Transverse colon (tissue), 4 donors: ENCODE measurements at places on chromosomes 1 and 21. TPM values are rescaled to one million over a fixed set of nuclear protein-coding genes. Genes with fewer than 3 reads are reported as not detected.
A peak's percentile ranks its signal among the peaks of the same experiment; 100 is the strongest.

- H3K27ac ChIP-seq: peak within 1 kb of the TSS; percentile 51
- peak; percentile 55 for DNase-seq
- no peaks in the 10 kb centered on the region for H3K36me3 ChIP-seq
- H3K4me1 ChIP-seq: no peaks in the 10 kb centered on the region
These were observed at the start of gene ECM1 for GRCh38 chr1:150507912-150508864. Gene ECM1, plus strand, starts transcription at chr1:150508109. Its CDS starts 101 bp downstream, at chr1:150508210.

- no peaks in the 10 kb centered on the region for H3K36me3 ChIP-seq
- peaks cover 25% of the 10 kb centered on the region for H3K27me3 ChIP-seq
- peak within 1 kb of the TSS; percentile 18 for H3K4me3 ChIP-seq
- no peak within 1 kb of the TSS for H3K27ac ChIP-seq
- peak; percentile 43 for DNase-seq
- peaks cover 20% of the 10 kb centered on the region for H3K4me1 ChIP-seq
These were observed at the start of gene ESRRG for GRCh38 chr1:216723274-216723780. Gene ESRRG, minus strand, starts transcription at chr1:216723429. Its CDS starts 130 bp downstream, at chr1:216723299.

GRCh38 chr1:68347415-68347814 lies 102.3 kb downstream of the RPE65 start:
- no peak overlapping the region for H3K27ac ChIP-seq
- no peak overlapping the region for H3K4me3 ChIP-seq
- H3K27me3 ChIP-seq: no peaks in the 10 kb centered on the region
- H3K4me1 ChIP-seq: no peaks in the 10 kb centered on the region
- no peaks in the 10 kb centered on the region for H3K36me3 ChIP-seq

DNA sequence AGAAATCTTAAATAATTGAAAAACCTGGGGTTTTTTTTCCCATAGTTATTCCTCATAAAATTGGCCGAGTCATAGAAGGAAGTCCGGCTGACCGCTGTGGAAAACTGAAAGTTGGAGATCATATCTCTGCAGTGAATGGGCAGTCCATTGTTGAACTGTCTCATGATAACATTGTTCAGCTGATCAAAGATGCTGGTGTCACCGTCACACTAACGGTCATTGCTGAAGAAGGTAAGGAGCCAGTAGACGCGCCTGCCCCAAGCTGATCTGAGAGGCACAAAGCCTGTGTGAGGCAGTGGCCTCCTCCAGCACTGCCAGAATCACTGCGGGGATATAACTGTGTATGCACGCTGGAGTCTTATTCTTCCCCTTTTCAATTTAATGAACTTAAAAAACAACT lies 100.3 kb downstream of the PHTF1 start:
- H3K27me3 ChIP-seq: no peaks in the 10 kb centered on the region
- H3K27ac ChIP-seq: peak overlapping the region; percentile 4
- H3K36me3 ChIP-seq: no peaks in the 10 kb centered on the region
- DNase-seq: no peak
- no peak overlapping the region for H3K4me3 ChIP-seq

GRCh38 chr1:97649591-97649990 lies 271.2 kb downstream of the DPYD start:
- no peaks in the 10 kb centered on the region for H3K36me3 ChIP-seq
- H3K27ac ChIP-seq: no peak overlapping the region
- no peak for DNase-seq
- no peak overlapping the region for H3K4me3 ChIP-seq
- H3K4me1 ChIP-seq: no peaks in the 10 kb centered on the region
- no peaks in the 10 kb centered on the region for H3K27me3 ChIP-seq

The SH2D1B gene
- total RNA-seq: 1.4 TPM

The RHBG gene
- not detected for total RNA-seq

The FCRL5 gene
- 1.2 TPM for total RNA-seq
